Stimulated activated CD4-positive, alpha-beta T cell treated with anti-CD3 and anti-CD28 coated beads, TNF-alpha, amount 100 ng/mL, for 1 hour (primary cell): ENCODE measurements at places on chromosomes 16 and 17.

GRCh38 chr16:73076324-73076810 is 28.4 kb upstream of the ZFHX3 start:
- no peak for DNase-seq

DNA sequence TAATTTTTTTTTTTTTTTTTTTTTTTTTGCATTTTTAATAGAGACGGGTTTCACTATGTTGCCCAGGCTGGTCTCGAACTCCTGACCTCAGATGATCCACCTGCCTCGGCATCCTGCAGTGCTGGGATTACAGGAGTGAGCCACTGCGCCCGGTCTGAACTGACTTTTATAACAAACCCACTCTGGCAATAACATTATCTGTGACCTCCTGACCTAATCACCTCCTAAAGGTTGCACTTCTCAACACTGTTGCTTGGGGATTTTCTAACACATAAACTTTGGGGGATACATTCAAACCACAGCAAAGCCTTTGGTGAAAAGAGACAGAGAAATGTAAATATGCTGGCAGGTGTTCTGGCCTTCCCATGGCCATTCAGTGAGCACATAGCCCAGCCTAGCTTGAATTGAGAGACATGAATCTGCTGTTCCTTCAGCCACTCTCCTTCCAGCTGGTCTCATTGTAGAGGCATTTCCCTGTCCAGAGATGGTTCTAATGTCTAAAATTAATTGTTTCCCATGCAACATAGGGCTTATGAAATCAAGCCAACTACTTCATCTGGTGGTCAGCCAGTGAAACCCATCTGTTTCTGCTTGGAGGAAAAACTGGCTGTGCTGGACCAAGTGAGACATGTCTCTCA is 28.3 kb downstream of the LYRM1 start:
- DNase-seq, result no peak

GRCh38 chr16:27924411-27925118 is 138.9 kb downstream of the GSG1L start:
- no peak for DNase-seq

- DNase-seq, result no peak
These were observed 3.6 kb downstream of the SNTB2 start for GRCh38 chr16:69190598-69190997.

DNA sequence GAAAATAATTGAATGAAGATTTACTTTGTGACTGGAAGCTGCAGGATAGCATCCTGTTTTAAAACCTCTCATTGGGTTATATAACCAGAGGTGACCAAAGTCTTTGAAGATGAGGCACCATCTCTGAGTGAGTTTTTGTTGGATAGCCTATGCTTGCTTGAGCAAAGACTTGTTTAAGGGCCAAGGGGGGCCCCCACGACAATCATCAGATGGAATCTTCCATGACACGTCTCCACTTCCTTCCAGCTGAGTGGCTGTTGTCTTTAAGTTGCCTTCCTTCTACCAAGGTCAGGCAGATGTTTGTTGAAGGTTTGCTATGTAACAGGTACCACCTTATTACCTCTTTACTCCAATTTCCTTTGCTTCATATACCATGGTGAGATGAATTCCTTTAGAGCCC is 188.8 kb downstream of the PRKCA start:
- no peak for DNase-seq

DNA sequence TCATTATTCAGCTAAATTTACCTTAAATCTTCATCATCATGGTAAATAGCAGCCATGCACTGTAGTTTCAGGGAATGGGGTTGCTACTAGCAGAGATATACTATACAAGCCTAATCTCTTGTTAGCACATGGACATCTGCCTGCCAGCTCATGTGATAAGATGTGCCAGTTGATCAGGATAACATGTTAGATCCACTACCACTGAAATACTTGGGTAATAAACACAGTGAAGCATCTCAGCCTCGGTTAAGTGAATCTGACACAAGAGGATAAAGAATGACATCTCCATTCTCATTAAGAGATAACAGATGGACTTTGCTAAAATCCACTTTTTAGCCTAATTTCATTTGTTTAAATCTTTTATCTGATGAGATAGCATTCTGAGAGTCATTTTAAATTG is 256.1 kb downstream of the CDH8 start:
- DNase-seq, result no peak

GRCh38 chr16:83994703-83995102 is 26.7 kb downstream of the NECAB2 start:
- no peak for DNase-seq
